Esophagus squamous epithelium (tissue), 5 donors: ENCODE measurements at places on chromosomes 5 and 9.

DNA sequence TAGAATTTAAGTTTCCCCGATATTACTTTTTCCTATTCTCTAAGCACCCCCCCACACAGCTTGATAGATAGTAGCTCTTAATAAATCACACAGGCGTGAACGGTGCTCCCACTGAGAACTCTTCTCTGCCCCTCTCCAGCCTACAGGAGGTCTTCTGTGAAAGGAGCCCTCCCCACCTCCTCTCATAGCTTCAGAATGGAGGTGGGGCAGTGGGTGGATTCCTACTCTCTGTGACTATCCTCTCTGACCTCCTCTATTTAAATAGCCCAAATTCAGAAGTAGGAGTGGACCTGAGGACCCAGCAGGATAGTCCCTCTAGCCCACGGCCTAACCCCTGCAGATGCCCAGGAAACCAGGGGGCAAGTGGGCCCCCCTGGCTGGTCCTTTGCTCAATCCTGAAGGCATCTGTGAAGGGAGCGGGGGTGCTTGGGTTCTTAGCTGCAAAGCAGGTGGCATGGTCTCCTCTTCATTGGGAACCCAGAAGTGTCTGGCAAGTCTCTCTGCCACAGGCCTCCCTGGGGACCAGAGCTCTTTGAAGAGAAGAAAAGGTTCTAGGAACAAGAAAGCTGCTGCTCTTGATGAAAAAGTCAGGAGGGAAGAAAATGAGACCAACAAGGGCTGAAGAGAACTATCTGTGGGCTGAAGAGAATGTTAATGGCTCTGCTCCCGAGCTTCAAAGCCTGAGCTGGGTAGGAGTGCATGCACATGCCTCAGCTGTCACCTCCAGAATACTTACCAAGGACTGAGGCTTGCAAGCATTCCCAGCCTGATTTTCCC lies 21.1 kb upstream of the HSPA9 start:
- no peak for DNase-seq

DNA sequence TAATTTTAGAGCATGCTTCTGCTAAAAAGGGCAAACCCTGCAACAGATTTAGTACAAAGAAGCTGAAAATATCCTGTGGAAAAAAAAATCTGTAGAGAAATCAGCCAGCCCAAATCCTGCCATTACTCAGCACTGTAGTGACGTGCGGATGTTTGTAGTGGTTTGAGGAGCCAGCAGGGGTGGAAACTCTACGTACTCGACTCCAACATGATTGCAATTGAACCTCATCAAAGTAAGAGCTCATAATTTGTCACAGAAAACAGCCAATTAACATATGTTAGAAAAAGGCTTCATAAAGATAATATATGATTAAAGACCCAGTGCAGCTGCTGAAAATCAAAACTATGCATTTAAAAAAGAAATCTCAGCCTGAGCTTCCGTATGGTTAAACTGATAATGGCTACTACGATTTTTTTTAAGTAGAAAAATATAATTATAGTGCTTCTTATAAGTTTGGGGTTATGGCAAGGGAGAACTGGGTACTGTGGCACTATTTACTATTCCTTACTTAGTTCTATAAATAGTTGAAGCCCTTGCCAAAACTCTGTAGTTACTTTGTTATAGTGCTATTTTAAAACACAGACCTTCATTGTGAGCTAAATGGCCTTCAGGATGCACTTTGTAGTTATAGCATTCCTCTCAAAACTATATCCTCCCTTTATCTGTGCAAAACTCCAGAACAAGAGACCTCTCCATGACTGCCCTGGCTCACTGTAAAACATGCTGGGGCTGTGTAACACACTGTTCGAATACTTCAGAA lies 49.4 kb downstream of the MEF2C start:
- DNase-seq: no peak

- DNase-seq: no peak
Measured at GRCh38 chr9:3969590-3970260, 330.1 kb downstream of the GLIS3 start.

GRCh38 chr5:131223751-131224386 lies 40.0 kb upstream of the CDC42SE2 start:
- DNase-seq: no peak

DNA sequence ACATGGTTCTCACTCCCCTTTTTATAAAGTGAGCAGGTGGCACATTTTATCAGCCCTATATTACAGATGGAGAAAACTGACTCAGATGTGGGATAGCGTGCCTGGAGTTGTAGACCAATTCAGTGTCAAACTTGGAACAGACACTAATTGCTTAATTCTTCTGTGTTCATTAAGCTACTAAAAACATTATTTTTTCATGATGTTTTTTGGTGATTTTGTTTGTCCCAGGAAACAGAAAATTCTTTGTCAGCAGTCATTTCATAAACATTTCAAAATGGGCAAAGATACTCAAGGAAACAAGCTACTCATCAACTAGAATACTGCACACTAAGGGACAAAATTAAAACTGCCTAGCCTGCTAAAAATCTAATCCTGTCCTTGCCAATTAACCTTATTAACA lies 2.2 kb downstream of the ABHD17B start:
- DNase-seq: no peak

DNA sequence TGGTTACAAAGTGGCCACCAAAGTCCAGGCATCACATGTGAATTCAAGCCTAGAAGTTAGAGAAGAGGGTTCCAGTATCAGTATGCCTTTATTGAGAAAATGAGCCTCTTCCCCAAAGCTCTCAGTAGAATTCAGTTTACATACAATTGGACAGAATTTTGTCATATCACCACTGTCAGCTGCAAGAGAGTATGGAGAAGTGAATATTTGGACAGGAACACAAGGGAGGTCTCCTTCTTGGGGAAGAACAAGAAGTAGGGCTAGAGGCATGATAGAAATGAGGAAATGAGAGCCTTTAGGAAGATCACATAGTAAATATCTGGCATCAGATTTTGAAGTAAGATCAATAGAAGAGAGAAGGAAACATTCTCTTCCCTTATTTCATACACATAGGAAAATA lies 27.8 kb upstream of the VLDLR start:
- no peak for DNase-seq

GRCh38 chr9:80699511-80699998 lies 989.8 kb downstream of the TLE1 start:
- DNase-seq: no peak

- DNase-seq: no peak
Measured at GRCh38 chr5:635306-636055, 23.3 kb downstream of the CEP72 start.

DNA sequence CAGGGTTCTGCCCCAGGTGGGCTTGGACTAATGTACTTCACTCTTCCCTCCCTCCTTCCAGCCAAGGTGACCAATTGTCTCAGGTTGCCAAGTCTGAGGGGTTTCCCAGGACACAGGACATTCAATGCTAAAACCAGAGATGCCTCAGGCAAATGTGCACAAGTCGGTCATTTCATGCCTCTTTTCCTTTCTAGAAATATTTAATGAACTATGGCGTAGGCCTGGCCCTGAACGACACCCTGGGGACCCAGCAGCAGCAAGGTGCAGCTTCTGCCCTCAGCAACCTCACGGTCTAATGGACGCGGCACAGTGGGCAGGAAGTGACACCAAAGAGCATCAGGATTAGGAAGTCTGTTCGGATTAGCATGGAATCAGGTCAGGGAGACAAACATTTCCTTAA lies 148.1 kb downstream of the MTX3 start:
- DNase-seq: no peak

GRCh38 chr5:113250341-113250953 lies 184.3 kb downstream of the TSSK1B start:
- no peak for DNase-seq

GRCh38 chr9:83106263-83106662 lies 43.3 kb upstream of the RASEF start:
- no peak for DNase-seq

DNA sequence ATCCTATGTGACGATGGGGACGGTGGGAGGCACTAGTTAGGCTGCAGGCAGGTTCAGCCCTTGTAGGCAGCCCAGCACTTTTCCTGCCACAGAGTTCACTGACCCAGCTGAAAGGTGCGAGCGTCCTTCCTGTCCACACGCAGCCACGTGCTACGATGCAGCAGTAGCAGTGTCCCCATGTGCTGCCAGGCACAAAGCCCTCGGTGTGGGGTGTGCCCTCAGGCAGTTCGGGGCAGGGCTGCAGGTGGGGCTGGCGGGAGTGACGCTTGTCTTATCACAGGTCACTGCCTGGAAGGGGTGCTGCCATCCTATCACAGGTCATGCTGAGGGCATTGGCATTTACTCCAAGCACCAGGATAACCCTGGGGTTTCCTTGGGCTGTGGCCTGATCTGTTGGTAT lies 46.8 kb upstream of the CLPTM1L start:
- no peak for DNase-seq

GRCh38 chr5:33944543-33945132 lies 8.5 kb downstream of the RXFP3 start:
- DNase-seq: no peak

DNA sequence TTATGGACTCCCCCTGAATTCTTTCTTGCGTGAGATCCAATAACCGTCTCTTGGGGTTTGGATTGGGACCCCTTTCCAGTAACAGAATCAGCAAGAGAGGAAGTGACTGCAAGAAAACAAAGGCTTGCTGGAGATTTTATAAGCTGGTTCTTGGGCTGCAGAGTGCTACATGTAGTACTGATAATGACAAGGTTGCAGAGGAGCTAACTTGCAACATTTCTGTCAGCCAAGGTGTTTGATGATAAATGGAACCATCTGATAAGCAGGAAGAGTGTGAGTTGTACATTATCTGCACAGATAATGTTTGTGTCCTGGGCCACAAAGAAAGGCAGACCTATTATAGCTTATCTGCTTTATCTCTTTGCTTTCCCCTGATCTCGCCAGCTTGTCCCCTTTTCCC lies 37.1 kb downstream of the DNAJB5 start:
- no peak for DNase-seq

GRCh38 chr9:128940271-128940921 lies 7.0 kb downstream of the DOLK start:
- DNase-seq: no peak

GRCh38 chr5:150158170-150158949 lies 2.7 kb upstream of the PDGFRB start:
- DNase-seq: no peak

- DNase-seq: no peak
Measured at GRCh38 chr9:135109650-135110049, 22.2 kb downstream of the OLFM1 start.

DNA sequence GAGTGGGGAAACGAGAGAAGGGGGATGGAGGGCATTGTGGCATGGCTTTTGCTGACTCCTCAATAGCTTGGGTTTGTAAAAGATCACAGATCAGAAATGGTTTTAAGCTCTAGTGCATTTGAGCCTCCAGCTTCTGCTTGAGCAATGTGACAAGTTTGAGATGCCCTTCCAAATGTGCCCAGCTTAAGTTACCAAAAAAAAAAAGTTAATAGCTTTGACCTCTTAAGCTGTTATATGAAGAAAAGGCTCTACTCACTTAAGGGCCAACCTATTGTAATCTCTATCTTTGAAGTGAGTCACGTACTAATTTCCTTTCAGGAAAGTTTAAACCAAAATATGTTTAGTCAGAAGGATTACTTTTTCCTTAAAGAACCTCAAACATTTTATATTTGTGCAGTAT lies 428.8 kb upstream of the ACTBL2 start:
- DNase-seq: no peak

GRCh38 chr9:112422417-112423148 lies 42.7 kb downstream of the HSDL2 start:
- DNase-seq: no peak

DNA sequence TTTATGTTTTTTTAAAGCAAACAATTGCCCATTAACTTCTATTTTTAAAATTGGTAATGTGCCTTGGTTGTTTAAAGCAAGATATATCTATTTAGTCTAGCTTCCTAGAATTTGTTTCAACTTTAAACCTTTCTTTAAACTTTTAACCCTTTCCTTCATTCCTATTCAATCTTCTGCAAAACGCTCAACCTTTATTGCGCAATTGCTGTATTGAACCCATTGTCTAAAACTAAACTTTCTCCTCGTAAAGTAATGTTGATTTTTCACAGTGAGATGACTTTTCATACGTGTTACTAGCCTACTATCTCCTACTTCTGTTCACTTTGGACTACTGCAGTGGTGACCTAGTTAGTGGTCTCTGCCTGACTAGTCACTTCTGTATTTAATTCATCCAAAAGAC lies 63.3 kb downstream of the SMC5 start:
- DNase-seq: no peak

DNA sequence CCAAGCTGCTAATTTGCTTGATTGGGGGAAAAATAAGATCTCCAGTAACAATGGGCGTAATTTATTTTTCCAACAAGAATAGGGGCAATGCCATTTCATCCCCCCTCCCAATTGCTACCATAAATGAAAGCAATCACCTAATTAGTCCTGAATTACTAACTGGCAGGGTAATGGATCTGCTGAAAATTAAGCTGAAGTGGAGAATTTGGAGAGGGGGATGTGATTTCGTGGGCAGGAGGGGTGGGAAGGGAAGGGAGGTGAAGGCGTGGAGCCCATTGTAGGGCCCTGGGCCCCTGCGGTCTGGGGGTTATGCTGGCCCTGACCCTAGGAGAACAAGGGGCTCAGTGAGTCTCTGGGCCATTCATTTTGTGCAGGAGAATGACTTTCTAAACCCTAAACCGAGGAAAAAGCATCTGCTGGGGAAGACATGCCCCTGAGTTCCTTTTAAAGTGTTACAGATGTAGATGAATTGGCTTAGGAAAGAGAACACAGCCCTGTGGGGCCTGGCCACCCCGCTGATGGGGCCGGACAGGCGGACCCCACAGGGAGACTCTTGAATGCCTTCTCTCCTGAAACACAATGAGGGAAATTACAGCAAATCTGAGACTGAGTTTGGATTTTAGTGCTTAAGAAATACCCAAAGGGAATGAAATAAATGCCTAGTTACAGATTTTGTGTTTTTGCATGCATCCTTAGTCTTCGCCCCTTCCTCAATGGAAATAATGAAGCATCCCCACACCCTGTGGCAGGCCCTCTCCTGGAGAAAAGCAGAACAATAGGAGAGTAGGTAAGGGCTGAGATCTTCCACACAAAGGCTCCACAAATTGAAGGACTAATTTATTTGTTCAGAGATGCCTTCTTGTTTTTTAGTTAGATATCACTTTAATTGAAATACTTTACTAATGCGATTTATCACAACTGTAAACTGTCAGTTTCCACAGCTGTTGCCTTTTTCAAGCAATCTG lies 143.2 kb downstream of the PSAT1 start:
- no peak for DNase-seq

- no peak for DNase-seq
Measured at GRCh38 chr5:16483361-16483760, 17.8 kb upstream of the ZNF622 start.

DNA sequence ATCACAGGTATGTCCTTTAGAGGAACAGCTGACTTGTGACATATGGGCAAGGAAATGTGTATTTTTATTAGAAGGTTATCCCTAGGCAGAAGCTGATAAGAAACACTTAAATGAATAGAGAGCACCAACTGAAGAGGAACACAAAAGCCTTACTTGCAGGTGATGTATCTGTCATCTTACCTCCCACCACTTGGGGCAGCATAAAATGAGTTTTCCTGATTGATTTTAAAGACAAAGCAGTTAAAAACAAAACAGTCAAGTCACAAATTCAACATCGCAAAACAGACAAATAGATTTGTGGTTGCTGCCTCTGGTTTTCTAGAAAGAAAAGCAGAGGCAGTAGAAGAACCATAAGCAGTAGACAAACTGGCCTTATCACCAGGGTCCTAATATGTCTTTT lies 302.4 kb upstream of the ZNF462 start:
- no peak for DNase-seq

- no peak for DNase-seq
Measured at GRCh38 chr5:72066705-72067107, 40.6 kb upstream of the MAP1B start.

GRCh38 chr5:173689737-173690360 lies 73.4 kb upstream of the BOD1 start:
- no peak for DNase-seq

- DNase-seq: no peak
Measured at GRCh38 chr5:26690511-26690910, 347.9 kb downstream of the CDH9 start.
